SK-N-MC (cell line): ENCODE measurements at places on chromosomes 11 and 22.

DNA sequence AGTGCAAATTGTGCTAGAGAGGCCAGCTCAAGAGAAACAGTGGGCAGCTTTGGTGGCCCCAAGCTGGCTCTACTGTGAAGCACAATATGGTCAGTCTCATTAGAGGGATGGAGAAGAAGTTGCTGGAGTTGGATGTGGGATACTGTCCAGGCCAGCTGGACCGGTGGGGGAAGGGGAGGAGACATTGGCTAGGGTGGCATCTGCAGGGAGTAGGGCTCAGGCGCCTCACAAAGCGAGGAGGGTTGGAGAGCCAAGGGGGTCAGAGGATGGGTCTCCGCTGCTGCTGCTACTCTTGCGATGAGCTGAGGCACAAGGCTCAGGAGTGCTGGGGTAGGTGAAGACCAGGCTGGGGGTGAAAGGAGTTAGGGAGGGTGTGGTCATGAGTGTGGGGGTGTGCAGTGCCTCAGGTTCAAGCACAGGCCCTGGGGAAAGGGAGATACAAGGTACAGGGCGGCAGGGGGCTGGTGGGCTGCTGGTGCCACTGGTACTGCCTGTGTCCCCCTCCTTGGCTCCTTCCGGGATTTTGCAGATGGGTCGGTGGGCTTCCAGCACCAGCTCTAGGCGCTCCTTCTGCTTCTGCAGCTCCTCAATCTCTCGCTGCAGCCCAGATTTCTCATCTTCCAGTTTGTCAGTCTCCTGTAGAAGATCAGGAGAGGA, 2.3 kb downstream of the CCDC85B start:
- DNase-seq = no peak

- no peak for DNase-seq
These were observed 4.4 kb downstream of the POLA2 start for GRCh38 chr11:65266210-65266609.

GRCh38 chr11:2436013-2436520, 8.2 kb downstream of the TRPM5 start:
- no peak for DNase-seq

- DNase-seq = no peak
These were observed 166.5 kb upstream of the CADM1 start for GRCh38 chr11:115670538-115671205.
